Motor neuron (in vitro differentiated cells): ENCODE measurements at places on chromosomes 12 and 14. TPM values are rescaled to one million over a fixed set of nuclear protein-coding genes. Genes with fewer than 3 reads are reported as not detected.
A peak's percentile ranks its signal among the peaks of the same experiment; 100 is the strongest.

DNA sequence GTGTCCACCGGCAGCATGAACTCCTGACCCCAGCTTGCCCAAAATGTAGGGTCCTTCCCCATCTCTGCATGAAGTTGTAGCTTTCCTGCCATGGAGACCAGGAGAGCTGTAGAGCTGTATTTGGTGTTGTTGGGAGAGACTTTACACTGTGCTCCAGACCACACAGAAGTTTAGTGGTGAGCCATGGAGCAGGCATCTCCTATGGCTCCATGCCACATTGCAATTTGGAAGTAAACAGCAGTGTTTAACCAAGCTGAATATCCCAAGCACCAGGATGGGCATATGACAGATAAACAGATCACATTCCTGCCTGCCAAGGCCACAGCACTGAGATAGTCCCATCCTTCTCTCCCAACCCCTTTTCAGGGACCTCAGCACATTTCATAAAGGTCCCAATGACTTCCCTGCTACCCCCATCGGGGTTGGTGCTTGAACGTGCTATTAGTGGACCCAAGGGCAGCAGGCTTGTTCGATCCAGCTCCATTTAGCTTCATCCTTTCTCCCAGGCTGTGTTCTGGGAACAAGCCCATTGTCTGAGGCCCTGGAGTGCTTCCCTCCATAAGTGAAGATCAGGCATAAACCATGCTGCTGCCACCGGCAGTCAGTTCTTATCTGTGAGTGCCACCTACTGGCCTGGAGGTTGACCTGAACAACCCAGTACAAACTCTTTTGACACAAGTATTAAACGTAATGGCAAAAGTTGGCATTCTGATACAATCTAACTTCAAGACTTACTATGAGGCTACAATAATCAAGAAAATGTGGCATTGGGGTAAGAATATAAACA, 172.3 kb upstream of the ATXN7L3B start:
- ATAC-seq: peak; percentile 48

- no peak for ATAC-seq
Measured at GRCh38 chr14:96501217-96501739, 904 bp upstream of the PAPOLA start.

DNA sequence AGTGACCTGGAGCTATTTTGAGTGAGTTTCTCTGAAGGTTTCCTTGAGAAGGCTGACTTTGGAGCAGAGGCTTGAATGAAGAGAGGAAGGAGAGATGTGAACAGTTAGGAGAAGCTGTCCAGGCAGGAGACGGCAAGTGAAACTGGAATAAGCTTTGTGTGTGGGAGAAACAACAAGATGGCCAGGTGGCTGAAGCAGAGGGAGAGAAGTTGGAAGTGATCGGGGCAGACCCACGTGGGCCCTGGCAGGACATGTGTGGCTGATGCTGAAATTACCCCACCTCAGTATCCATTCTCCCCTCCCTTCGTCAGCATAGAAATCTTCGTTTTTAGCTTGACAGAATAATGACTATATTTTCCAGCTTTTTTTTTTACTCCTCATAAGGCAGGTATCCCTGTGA, 809.2 kb upstream of the TMEM132C start:
- no peak for ATAC-seq

GRCh38 chr12:131331148-131331750, 377.5 kb downstream of the ADGRD1 start:
- ATAC-seq: no peak

- peak; percentile 82 for ATAC-seq
Measured at GRCh38 chr12:111068290-111068689, 147.9 kb upstream of the MYL2 start.

- ATAC-seq: no peak
Measured at GRCh38 chr12:64178122-64178521, 44.0 kb downstream of the KICS2 start.

DNA sequence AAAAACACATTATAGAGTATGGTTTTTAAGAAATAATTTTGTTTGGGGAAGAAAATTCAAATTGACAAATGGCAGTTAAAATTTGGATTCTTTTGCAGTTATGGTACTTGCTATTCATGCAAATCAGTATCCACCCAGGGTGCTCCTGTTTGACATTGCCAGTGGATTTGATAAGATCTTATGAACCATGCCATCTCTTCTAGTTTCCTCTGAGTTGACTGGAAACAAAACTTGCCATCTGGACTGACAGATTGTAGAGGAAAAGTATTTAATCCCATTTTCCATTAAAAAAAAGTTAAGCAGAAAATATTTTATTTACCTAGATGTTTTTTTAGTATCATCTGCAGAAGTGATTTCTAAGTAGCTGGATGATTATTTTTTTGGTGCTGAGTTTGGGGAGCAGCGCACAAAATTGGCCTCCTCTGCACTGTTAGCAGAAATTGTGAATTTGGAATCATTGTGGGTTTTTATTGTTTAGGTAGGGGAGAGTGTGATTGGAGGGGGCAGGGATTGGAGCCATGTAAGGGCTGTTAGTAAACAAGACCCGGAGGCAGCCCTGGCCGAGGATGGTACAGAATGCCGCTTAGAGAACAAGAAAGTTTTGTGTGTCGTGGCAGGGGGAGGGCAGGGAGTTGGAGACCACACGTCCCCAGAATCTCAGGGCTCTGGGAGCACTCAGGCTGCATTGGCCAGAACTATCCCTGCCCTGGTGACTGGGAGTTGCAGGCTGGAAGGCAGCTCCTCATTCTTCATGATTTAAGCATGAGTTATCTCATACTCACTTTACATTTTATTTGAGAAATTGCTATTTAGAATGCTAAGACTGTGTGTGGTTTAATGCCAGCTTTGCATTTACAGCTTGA, 56.6 kb downstream of the WDR20 start:
- no peak for ATAC-seq

- no peak for ATAC-seq
Measured at GRCh38 chr12:106753526-106753925, 21.0 kb upstream of the RIC8B start.

- peak; percentile 100 for ATAC-seq
Measured at GRCh38 chr12:25796523-25797000, 161.9 kb upstream of the RASSF8 start.

GRCh38 chr14:69460093-69460701, 24.3 kb upstream of the PLEKHD1 start:
- peak; percentile 100 for ATAC-seq

- ATAC-seq: no peak
Measured at GRCh38 chr12:112741106-112741505, 50.4 kb upstream of the RPH3A start.

DNA sequence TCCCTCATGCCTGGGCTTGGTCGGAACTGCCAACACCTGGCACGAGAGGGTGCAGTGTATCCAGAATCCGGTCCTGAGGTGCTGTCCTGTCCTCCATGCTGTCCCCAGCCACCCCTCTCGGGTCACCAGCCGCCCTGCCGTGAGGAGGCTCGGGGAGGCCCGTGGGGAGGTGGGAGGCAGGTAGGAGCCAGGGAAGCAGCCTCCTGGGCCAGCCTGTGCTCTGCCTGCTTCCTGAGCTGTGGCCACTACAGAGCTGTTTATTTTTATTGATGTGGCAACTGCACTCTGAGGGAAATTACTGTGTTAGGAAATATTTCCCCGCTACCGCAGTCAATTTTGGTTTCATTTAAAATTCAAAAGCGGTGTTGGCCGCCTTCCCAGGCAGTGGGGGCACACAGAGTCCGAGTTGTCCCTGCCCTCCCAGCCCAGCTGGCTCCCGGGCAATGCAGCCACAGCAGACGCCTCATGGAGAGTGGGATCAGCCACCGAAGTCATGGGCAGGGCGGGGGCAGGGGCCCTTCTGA, 18.3 kb downstream of the NOC4L start:
- ATAC-seq: peak; percentile 32

GRCh38 chr12:62977883-62978282, 42.9 kb upstream of the PPM1H start:
- no peak for ATAC-seq

- ATAC-seq: no peak
Measured at GRCh38 chr12:118325081-118325480, 47.6 kb downstream of the TAOK3 start.

DNA sequence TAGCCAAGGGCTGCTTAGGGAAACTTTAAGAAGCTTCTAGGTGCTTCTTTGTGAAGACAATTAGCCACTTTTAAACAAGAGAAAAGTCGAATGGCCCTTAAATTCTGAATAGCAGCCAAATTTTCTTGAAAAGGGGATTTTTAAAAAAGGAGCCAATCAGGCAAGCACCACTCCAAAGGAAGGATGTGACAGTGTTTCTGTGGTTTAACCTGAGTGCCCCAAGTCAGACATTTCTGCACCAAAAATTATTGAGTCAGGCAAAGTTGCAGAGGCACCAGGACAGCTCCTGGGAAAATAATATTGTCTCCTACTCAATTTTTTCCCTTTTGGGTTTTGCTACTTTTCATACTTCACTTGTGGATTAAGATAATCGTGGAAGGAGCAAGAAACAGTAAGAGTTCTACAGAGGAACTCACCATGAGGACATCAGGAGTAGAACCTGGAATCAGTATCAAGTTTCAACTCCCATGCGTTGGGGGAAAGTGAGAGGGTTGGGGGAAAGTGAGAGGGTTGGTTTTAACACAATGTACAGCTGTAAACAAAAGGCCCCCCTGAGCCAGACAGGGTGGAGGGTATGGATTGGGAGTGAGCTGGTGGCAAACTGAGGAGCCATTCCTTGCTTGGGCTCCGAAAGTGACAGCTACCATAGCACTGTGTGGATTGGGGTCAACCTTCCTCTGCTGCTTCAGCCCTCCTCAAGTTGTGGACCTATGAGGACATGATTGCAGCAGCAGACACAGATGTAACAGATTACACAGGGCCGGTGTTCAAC, 90.8 kb downstream of the SLC38A1 start:
- ATAC-seq: no peak

GRCh38 chr14:61358554-61359226, 37.3 kb downstream of the PRKCH start:
- ATAC-seq: no peak

DNA sequence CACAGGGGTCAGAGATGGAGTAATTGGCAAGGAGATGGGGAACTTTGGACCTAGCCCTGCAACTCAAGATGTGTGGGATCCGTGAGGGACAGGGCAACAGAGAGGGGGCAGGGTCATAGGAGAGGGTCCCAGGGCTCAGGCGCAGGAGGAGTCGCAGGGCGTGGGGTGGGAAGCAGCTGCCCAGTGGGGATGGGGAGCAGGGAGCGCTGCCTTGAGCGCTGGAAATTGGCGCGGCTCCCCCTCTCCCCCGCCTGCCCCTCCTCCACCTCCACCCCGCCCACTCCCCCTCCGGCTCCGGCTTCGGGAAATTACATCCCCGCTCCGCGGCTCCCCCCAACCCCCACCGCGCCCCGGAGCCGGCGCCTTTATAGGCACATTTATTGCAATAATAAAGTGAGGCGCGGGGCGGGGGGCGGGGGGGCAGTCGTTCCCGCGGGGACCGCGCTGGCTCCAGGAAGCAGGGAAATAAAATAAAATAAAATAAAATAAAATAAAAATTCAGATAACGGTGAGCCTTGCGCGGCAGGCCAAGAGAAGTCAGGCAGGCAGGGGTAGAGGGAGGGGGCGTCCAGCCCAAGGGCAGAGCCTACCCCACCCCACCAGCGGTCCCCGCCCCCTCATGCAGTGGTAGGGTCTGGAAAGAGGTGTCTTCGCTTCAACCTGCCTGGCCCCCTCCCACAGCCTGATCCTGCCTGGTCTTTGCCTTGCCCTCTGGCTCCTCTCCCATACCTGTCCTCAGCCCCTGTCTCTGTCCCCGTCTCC, 3.6 kb downstream of the NXPH4 start:
- peak; percentile 8 for ATAC-seq

DNA sequence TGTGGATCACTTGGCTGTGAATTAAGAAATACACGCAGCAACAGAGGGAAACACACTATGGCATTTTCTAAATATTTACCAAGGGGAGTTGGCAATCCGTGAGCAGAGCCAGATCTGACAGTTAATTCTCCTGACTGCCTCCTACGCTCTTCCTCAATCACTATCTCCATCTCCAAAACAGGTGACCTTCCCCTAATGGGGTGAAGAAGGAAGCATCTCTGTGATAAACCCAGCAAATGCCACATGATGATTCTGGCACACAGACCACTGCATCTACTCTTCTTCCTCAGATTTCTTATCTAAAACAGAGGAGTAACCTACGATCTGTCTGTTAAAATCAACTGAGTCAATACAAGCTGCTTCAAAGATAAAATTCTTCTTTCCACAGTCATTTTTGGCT, 4.4 kb downstream of the SPTB start:
- no peak for ATAC-seq

DNA sequence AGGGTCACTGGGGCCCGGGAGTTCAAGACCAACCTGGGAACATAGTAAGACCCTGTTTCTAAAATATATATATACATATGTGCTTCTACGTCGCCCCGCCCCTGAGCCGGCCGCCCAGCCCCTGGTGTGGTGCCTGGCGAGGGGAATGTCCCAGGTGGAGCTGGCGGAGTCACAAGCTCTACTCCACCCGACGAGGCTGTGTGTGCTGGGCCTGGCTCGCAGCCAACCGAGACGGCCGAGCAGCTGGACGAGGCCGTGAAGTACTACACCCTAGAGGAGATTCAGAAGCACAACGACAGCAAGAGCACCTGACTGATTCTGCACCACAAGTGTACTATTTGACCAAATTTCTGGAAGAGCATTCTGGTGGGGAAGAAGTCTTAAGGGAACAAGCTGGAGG, 22.1 kb upstream of the ITPK1 start:
- ATAC-seq: no peak

- no peak for ATAC-seq
Measured at GRCh38 chr14:90999299-90999698, 61.1 kb downstream of the RPS6KA5 start.

DNA sequence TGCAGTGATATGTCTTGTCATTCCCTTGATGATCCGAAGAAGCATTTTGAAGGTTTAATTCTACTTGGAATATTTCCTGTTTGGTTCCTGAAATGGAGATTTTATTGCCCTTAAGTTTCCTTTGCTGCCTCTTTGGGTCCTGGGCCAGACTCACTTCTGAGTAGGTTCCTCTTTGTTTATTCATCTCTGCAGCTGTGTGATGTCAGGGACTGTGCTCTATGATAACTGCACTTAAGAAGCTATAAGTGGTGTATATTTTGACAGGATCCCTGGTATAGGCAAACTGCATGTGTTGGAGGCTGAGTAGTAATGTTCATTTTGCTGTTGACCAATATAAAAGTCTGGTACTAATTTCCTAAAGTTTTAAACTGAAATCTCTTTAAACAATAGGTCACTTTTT, at the start of gene KLRC4:
KLRC4 (minus strand) TSS at position 366 of the 400 bp plus-strand sequence; CDS start at position 184, 182 bp downstream.
- ATAC-seq: peak; percentile 41

DNA sequence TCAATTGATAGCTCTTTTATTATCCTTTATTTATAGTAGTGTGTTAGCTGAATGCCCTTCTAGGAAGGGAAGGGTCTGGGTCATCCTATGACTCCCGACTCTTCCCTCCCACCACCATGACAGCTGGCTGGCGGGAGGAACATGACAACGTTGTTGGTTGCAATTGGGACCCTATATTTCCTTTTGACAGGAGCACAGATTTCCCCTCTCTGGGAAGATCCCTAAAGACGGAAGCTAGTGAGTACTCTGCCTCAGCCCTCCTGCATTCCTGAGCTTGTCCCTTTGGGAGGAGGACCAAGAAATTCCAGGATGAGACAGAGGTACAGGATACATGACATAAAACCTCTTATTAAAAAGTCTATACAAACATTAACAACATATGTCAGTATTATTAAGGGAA, 485.4 kb downstream of the NAV3 start:
- ATAC-seq: peak; percentile 19

GRCh38 chr12:111445726-111446581, 40.2 kb downstream of the SH2B3 start:
- no peak for ATAC-seq

The RTL1 gene
- 0.39 and 0.62 TPM in 2 replicates for total RNA-seq

The ARHGEF40 gene
- total RNA-seq: 60.6 and 61.4 TPM in 2 replicates

The ATXN7L3B gene
- 51.4 and 62.3 TPM in 2 replicates for total RNA-seq

The VSIG10 gene
- total RNA-seq: 21.5 and 25.9 TPM in 2 replicates

The NTN4 gene
- 11.2 and 11.4 TPM in 2 replicates for total RNA-seq

The PLD4 gene
- total RNA-seq: 0.16 and 0.38 TPM in 2 replicates
